ENCODE measurements at places on chromosomes 2 and 18.

DNA sequence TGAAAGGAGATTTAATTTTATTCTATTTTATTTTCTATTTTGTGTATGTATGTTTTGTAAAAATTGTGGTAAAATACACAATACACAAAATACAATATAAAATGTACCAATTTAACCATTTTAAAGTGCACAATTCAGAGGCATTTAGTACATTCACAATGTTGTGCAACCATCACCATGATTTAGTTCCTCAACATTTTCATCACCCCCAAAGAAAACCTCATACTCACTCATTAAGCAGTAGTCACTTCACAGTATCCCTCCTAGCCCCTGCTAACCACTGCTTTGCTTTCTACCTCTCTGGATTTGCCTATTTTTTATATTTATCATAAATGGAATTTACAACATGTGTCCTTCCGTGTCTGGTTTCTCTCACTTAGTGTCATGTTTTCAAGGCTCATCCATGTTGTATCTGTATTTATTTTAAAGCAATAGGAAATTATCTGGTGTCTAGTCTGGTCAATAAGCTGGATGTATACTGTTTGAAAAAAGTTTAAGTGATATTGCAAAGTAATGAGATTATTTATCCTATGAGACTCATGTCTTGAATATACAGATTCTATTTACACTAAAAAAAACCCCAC is 77.9 kb upstream of the GLS start:
- DNase-seq: no peak

DNA sequence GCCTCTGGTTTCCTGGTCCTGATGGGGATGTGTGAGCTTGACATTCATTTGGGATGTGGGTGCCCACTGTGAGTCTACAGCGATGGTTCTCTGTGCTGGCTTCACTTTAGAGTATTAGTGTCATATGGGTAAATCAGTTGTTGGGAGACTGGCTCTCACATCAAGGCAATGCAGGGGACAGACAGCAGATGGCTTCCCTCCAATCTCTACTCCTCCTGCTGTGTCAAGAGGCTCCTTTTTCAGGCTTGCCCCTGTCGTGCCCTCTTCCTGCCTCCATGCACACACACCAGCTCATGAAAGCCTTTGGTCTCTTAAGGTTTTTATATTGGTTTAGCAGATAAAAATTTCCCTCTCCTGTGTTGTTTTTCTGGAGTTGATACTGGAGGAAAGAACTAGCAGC is 315.6 kb downstream of the RDH14 start:
- DNase-seq: no peak

- DNase-seq: no peak
Observed at GRCh38 chr2:181578829-181579228, 78.1 kb downstream of the CERKL start.

- no peak for DNase-seq
Observed at GRCh38 chr2:85448461-85449213, 30.1 kb downstream of the SH2D6 start.

GRCh38 chr18:70384181-70384790 is 95.4 kb downstream of the SOCS6 start:
- DNase-seq: no peak

GRCh38 chr2:37767959-37768925 is 96.8 kb upstream of the CDC42EP3 start:
- DNase-seq: no peak

DNA sequence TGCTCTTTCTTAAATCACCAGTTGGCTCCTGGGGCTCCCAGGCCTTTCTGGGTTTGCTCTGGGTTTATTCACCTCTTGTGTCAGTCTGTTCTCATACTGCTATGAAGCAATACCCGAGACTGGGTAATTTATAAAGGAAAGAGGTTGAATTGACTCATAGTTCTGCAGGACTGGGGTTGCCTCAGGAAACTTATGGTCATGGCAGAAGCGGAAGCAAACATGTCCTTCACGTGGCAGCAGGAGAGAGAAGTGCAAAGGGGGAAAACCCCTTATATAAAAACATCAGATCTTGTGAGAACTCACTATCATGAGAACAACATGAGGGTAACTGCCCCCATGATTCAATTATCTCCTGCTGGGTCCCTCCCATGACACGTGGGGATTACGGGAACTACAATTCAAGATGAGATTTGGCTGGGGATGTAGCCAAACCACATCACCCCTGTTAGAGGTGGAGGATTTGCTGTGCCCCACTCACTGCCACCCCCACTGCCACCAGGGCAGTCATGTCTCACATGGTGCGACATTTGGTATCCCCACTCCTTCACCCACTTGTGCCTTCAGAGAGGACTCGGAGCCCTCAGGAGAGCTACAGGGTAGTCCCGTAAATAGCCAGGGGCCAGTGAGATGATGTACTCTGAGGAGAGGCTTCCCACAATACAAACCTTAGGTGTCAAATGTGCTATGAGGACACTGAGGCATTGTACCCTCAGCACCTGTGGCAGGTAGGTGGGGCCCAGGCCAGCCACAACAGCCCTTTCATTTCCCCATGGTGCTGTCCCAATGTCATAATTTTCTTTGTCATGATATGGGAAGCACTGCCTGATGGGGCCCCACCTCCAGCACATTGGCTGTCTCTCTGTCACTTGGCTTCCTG is 35.7 kb downstream of the CDC42EP3 start:
- peak; percentile 73 for DNase-seq

DNA sequence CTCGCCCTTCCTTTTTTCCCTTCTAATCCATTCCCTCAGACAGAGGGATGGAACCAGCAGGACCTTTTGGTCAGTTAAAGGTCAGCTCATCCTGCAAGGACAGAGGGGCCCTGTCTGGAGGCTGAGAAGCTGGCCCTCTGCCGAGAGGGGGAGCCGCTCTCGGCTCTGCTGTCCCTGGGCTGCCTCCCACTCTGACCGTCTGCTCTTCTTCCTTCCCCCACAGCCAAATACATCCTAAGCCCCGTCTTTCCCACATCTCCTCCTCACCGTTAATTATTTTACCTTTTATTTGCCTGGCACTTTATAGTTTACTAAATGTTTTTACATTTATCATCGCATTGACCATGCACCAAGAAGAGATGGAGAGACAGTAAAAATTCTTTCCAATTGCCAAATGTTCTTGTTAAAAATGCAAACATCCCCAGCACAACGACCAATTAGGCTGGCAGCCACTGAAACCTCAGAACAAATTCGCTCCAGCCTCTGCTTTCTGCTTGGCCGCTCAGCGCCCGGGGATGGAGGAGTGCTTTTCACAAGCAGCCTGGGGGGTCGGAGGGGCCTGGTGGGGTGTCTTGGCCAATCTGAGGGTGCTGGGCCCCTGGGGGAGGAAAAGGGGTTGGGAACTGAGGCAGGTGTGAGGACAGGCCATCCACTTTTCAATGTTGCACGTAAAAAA is 123.7 kb downstream of the TNS1 start:
- DNase-seq: no peak

DNA sequence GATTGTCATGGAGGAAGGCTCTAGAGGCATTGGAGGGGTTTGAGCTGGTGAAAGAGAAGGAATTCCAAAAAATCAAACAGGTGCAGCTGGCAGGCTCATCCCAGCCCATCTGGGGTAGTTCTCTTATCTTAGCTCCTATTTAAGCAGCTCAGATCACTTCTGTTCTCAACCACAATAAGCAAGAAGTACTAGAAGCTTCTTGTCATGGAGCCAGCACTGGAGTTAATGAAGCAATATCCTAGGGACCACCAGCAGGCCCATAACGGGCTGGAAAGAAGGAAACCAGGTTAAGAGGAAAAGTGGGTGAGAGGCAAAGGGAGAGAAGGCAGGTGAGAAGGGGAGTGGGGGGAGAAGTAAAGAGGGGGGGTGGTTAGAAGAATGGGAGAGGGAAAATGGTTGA is 100.7 kb upstream of the ZFP36L2 start:
- no peak for DNase-seq

DNA sequence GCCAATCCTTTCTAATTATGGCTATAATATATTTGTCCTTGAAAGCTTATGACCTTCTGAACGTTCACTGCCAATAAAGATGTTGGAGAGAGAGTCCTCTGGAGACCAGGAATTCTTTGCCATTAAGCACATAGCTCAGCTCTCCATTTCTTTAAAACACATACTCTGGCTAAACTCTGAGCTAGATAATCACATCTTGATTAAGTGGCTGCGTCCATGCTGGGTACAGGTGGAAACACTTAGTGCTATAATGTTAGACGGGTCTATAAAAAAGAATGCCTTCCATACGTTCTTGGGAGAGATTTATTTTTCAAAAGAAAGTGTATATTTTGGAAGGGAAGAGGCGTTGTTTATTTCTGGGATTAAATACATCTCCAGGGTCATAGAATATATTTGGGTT is 314.5 kb downstream of the LPIN1 start:
- DNase-seq: no peak

GRCh38 chr2:35415282-35415681 is 940.3 kb upstream of the CRIM1 start:
- no peak for DNase-seq

- no peak for DNase-seq
Observed at GRCh38 chr2:129575431-129575830, 404.0 kb upstream of the RAB6C start.

- no peak for DNase-seq
Observed at GRCh38 chr2:233152541-233152940, 92.4 kb downstream of the INPP5D start.

DNA sequence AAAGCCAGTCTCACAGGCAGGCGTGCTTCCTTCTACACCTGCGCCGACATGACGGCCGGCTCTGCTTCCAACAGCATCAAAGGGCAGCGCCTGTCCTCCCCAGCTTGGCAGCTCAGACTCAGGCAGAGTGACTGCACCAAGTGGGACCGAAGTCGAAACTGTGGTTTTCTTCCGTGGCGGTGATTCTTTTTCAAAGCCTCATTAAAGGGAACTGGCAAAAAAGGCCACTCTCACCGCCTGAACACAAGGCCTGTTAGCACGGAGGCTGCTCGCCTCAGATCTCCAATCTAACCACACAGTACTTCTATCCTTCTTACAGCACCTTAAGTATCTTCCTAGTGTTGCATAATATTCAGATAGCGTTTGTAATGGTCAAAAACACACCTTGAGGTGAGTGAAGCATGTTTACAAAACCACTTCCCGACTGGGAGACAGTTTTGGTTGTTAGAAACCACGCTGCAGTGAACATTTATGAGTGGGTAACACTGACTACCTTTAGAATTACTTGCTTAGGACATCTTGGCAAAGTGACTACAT is 236.4 kb downstream of the HDAC4 start:
- peak; percentile 39 for DNase-seq

DNA sequence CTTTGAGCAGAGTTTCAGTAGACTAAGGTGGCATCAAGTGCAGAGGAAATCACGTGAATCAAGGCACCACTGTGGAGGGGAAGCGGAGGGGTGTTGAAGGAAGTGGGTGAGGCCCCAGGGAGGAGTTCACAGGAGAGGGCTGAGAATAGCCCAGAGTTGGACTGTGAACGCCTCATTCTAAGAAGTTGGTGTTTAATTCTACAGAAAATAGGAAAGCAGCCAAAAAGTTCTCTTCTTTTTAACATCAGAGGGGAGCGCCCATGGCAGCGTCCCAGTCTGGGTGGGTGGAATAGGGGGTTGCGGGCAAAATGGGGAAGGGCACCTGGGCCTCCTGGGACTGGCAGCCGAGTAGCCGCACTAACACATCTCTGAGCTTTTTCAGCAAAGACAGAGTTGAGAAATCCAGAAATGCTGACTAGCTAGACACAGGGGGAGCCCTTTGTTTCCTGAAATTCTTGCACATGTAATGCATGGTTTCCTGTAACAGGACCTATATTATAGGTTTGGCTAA is 97.0 kb downstream of the NEB start:
- DNase-seq: peak; percentile 68

GRCh38 chr2:224807153-224807964 is 91.2 kb upstream of the CCDC195 start:
- DNase-seq: no peak

- DNase-seq: no peak
Observed at GRCh38 chr2:114754907-114755563, 312.6 kb downstream of the DPP10 start.

DNA sequence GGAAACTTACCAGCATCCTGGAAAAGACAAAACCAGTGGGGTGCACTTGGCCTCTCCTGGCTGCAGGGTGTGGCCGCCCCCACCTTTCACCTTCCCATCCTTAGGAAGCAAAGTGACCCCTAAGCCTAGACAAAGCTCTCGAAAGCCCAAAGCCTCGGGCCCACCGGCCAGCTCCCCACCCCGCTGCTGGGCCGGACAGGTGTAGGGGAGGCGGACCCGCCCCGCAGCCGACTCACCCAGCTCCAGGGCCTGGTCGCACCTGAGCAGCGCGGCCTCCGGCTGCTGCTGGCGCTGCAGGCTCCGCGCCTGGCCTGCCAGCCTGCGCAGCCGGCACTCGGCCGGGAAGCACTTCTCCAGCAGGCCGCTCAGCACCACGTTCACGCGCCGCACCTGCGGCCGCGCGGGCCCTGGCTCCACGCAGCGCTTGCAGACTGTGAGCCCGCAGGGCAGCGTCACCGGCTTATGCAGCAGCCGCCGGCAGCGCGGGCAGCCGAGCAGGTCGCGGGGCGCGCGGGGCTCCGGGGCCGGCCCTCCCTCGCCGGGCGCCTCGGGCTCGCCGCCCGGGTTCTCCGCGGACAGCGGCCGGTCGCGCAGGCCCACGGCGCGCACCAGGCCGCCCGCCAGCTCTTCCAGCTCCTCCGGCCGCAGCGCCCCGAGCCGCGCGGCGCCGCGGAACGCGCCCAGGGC is 979 bp downstream of the LONRF2 start:
- DNase-seq: peak; percentile 15

- DNase-seq: no peak
Observed at GRCh38 chr18:74796211-74796610, 198.5 kb downstream of the ZNF407 start.

DNA sequence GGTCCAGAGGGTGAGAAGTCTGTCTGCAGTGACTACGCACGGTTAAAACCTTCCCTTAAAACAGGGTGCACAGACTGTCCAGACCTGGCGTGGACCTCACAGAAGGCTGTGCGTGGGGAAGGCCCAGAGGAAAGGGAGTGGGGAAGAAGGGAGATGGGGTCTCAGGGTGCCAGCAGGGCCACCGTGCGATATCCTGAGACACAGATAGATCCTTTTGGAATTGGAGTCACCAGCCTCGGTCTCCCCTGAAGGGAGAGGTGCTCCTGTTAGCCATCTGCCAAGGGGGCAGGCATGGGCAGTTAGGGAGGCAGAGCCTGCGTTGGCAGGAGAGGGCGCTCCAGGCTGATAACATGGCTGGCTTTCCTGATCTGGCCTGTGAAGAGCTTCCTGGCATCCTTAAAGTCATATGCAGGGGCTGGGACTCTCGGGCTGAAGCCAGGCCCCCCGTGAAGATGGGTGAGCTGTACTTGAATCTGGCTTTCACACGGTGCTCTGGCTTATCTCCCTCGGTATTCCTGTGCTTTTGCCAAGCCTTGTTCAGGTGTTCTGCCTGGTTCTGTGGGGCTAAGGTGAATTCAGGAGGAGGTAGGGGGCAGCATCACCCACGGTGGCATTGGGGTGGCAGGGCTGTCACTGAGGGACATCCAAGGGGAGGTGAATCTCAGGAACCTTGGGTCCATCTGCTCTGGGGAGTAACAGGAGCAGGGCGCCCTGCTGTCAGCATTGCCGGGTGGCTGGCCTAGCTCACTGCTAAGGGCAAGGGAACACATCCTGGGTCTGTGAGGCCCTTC is 107.2 kb upstream of the SMAD2 start:
- DNase-seq: no peak

All from stimulated activated naive CD8-positive, alpha-beta T cell treated with anti-CD3 and anti-CD28 coated beads, Interleukin-15, amount 100 ng/mL, for 72 hours (primary cell).